ENCODE measurements at places on chromosomes 13 and 19. TPM values are rescaled to one million over a fixed set of nuclear protein-coding genes. Genes with fewer than 3 reads are reported as not detected.

ZNF285 gene
- total RNA-seq: 1.0 TPM

ZNF439 gene
- total RNA-seq: 6.4 TPM

CGB8 gene
- not detected for total RNA-seq

SLC10A2 gene
- not detected for total RNA-seq

DPF1 gene
- total RNA-seq: 1.1 TPM

ZNF256 gene
- total RNA-seq: 8.8 TPM

CEACAM4 gene
- not detected for total RNA-seq

CLEC17A gene
- 0.72 TPM for total RNA-seq

KLC3 gene
- not detected for total RNA-seq

ADAT3 gene
- total RNA-seq: 6.3 TPM

DNA sequence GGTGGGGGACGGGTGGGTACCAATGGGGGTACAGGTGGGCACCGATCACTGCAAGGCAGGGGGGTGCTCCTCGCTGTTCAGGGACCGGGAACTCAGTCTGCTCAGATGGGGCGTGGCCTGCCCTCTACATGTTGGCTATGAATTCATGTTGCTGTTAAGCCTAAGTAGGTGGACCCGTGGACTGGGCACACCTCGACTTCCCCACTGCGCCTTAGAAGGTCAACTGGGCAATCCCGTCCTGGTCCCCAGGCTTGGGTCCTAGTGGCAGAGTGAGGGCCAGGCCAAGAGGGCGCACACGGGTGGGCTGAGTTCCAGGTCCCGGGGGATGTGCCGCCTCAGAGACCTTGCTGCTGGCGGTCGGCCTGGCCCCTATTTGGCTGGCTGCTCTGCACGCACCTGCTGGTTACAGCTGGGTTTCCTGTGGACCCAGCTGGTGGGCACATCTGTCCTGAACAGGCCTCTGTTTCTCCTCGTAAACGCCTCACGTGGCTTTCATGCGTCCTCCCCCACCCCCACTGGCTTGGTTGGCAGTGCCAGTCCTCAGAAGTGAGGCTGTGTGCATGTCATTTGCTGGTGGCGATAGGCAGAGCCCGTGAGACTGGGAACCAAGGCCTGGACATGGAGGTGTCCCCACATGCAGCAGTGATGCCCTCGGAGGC, 13.5 kb upstream of the ZNF554 start:
- no peaks in the 10 kb centered on the region for H3K36me3 ChIP-seq
- H3K27me3 ChIP-seq: no peaks in the 10 kb centered on the region
- DNase-seq: no peak
- no peak overlapping the region for H3K27ac ChIP-seq
- no peak overlapping the region for H3K4me3 ChIP-seq

GRCh38 chr13:41985788-41986508, 25.0 kb upstream of the VWA8 start:
- no peaks in the 10 kb centered on the region for H3K27me3 ChIP-seq
- no peak overlapping the region for H3K27ac ChIP-seq
- H3K4me1 ChIP-seq: no peaks in the 10 kb centered on the region
- no peaks in the 10 kb centered on the region for H3K36me3 ChIP-seq
- no peak overlapping the region for H3K4me3 ChIP-seq
- DNase-seq: no peak

GRCh38 chr19:38352611-38353010, 17.0 kb downstream of the CATSPERG start:
- no peak for DNase-seq
- no peak overlapping the region for H3K27ac ChIP-seq
- H3K4me1 ChIP-seq: no peaks in the 10 kb centered on the region
- no peaks in the 10 kb centered on the region for H3K36me3 ChIP-seq
- H3K4me3 ChIP-seq: no peak overlapping the region

- H3K27ac ChIP-seq: no peak overlapping the region
- no peaks in the 10 kb centered on the region for H3K36me3 ChIP-seq
- peaks cover 14% of the 10 kb centered on the region for H3K4me1 ChIP-seq
Measured at GRCh38 chr13:113815151-113816058, 48.5 kb downstream of the GAS6 start.

- no peak overlapping the region for H3K27ac ChIP-seq
- DNase-seq: no peak
Measured at GRCh38 chr13:50809133-50810090, 34.1 kb downstream of the DLEU7 start.

- H3K27ac ChIP-seq: no peak overlapping the region
- H3K4me1 ChIP-seq: no peaks in the 10 kb centered on the region
- no peaks in the 10 kb centered on the region for H3K27me3 ChIP-seq
- H3K4me3 ChIP-seq: no peak overlapping the region
Measured at GRCh38 chr13:111595791-111596190, 275.3 kb downstream of the TEX29 start.

DNA sequence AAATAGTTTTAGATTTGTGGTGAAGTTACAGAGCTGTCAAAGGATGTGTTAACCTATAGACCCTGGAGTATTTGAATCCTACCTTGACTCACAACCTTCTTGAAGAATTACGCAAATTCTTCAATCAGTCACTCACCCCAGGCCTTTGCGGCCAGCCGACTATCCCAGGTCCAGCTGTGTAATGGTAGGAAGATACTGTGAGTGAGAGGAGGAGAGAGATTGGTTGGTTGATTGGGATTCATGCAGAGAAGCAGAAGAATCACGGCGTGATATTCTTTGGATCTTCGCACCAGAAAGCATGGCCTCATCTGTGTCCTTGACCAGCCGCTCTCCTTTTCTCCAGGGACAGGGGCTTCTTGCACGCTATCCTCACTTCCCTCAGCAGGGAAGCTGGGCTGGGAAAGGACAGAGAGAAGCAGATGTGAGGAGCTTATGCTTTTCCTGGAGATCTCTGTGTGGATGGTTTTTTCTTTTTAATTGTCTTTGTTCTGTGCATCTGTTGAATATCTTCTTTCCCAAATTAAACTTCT, 249.1 kb downstream of the GGACT start:
- no peak for DNase-seq
- no peak overlapping the region for H3K4me3 ChIP-seq
- no peaks in the 10 kb centered on the region for H3K36me3 ChIP-seq
- no peak overlapping the region for H3K27ac ChIP-seq
- no peaks in the 10 kb centered on the region for H3K4me1 ChIP-seq
- no peaks in the 10 kb centered on the region for H3K27me3 ChIP-seq

GRCh38 chr13:23231241-23231640, 50.5 kb downstream of the SGCG start:
- no peak for DNase-seq
- no peak overlapping the region for H3K4me3 ChIP-seq
- no peaks in the 10 kb centered on the region for H3K27me3 ChIP-seq
- H3K27ac ChIP-seq: no peak overlapping the region

- H3K4me3 ChIP-seq: no peak overlapping the region
- H3K27me3 ChIP-seq: no peaks in the 10 kb centered on the region
- peaks cover 82% of the 10 kb centered on the region for H3K4me1 ChIP-seq
- DNase-seq: no peak
Measured at GRCh38 chr13:114112826-114113322, 19.5 kb downstream of the RASA3 start.

DNA sequence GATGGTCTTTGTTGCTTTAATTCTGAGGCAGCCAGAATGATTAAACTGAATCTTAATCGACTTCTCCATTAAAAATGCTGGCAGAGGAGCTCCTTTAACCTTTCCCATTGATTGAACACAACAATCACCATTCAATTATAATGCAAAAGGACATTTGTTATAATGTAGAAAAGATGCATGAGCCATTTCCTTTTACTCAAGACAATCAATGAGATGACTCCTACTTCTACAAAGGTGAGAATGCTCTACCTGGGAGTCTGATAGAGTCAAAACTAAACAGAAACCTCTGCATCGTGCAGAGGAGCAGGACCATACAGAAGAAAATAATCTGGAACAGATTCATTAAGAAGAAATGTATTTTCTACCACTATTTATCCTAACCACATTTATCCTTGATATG, 253.6 kb upstream of the DACH1 start:
- no peak overlapping the region for H3K4me3 ChIP-seq
- DNase-seq: no peak
- H3K27ac ChIP-seq: no peak overlapping the region
- no peaks in the 10 kb centered on the region for H3K36me3 ChIP-seq
- H3K27me3 ChIP-seq: no peaks in the 10 kb centered on the region

DNA sequence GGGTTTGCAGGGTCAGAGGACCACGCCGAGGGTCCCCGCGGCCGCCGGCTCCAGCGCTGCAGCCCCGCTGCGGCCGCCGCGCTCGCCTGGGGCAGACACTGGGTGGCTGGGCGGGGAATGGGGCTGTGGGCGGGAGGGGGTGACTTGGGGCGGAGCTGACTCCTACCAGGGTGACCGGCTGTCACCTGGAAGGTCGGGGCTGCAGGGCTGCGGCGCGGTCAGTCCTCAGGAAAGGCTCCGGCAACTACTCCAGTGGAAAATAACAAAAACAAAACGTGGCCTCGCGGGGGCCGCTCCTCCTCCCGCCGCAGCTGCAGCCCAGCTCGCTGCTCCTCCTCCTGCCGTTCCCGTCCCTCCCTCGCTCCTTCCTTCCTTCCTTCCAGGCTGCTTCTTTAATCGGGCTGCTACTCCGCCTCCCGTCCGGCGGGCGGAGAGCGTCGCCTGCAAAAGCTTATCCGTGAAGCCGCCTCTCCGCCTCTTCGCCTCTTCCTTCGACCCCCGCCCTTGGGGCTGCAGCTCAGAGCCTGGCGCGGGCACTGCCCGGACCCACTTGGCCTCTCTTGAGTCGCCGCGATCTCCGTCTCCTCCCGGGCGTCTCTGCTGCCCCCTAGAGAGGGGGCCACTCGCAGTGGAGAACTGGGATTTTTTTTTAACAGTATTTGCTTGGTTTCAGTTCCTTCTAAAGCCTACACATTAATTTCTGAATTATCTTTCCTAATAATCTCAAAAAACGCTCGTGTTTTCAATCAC, at the start of gene TBC1D4:
Gene TBC1D4, minus strand, starts transcription at position 100 of the 750 bp plus-strand sequence. CDS start 402 bp downstream, outside the sequence.
- H3K4me3 ChIP-seq: peak within 1 kb of the TSS; percentile 66
- peak; percentile 34 for DNase-seq
- H3K4me1 ChIP-seq: peaks cover 5% of the 10 kb centered on the region
- no peak within 1 kb of the TSS for H3K27ac ChIP-seq
- peaks cover 38% of the 10 kb centered on the region for H3K27me3 ChIP-seq
- H3K36me3 ChIP-seq: no peaks in the 10 kb centered on the region

DNA sequence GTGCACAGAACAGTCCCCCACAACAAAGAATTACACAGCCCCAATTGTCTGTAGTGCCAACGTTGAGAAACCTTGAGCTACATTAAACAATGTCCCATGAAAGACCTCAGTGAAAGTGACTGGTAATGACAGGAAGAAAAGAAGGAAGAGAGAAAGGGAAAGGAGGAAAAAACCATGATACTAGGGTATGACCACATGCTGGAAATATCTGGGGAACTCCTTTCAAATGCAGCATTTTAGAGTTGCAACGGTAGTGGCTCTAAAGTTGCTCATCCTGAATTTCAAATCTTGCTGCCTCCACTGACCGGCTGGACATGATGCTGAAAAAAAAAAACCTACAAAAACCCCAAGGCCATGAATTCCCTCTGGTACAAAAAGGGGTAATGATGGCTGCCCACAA, 26.5 kb downstream of the FPR3 start:
- H3K4me3 ChIP-seq: no peak overlapping the region
- no peaks in the 10 kb centered on the region for H3K4me1 ChIP-seq
- no peaks in the 10 kb centered on the region for H3K27me3 ChIP-seq
- no peak overlapping the region for H3K27ac ChIP-seq
- H3K36me3 ChIP-seq: no peaks in the 10 kb centered on the region
- DNase-seq: no peak

- H3K4me1 ChIP-seq: peaks cover 48% of the 10 kb centered on the region
- H3K27ac ChIP-seq: no peak overlapping the region
- H3K36me3 ChIP-seq: no peaks in the 10 kb centered on the region
- DNase-seq: no peak
- H3K4me3 ChIP-seq: no peak overlapping the region
Measured at GRCh38 chr13:48158290-48158689, 63.4 kb upstream of the MED4 start.

DNA sequence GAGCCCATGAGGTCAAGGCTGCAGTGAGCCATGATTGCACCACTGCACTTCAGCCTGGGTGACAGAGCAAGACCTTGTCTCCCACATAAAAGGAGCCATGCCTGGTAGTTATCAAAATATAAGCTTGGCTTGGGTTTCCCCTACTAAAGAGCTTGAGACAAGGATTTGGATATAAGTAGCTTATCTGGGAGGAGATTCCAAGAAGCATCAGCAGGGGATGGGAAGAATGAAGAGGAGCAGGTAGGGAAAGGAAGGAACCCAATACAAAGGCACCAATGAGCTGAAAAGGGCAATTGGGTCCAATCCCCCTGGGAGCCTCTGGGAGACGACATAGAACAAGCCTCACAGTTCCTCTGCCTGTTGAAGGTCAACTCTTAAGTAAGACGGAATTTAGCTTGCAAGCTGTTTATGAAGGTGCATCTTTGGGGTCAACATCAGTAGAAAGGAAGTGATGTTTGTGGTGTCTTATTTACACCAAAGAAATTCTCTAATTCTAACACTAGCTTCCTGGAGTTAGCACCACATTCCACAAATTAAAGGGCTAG, 7.4 kb upstream of the CLEC4G start:
- H3K4me1 ChIP-seq: no peaks in the 10 kb centered on the region
- H3K27ac ChIP-seq: no peak overlapping the region
- no peaks in the 10 kb centered on the region for H3K27me3 ChIP-seq
- no peaks in the 10 kb centered on the region for H3K36me3 ChIP-seq
- no peak overlapping the region for H3K4me3 ChIP-seq

DNA sequence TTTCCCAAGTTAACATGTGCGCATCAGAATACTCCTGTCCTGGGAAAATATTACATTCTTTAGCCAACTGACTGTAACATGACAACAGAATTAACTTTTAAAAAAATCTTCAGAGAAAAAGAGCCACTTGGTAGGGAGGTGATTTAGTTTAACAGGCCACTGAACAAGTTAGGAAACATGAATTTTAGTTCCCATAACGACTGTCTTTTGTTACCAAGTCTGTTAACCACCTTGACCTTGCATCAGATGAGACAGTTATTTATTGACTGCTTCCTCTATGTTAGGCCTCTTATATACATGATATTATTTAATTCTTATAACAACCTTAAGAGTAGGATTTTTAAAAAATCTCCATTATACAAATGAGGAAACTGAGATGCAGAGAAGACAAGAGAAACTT, 268.6 kb downstream of the NDFIP2 start:
- H3K36me3 ChIP-seq: no peaks in the 10 kb centered on the region
- no peak overlapping the region for H3K4me3 ChIP-seq
- no peaks in the 10 kb centered on the region for H3K4me1 ChIP-seq
- H3K27me3 ChIP-seq: no peaks in the 10 kb centered on the region
